ENCODE measurements at places on chromosomes 6 and 20.

DNA sequence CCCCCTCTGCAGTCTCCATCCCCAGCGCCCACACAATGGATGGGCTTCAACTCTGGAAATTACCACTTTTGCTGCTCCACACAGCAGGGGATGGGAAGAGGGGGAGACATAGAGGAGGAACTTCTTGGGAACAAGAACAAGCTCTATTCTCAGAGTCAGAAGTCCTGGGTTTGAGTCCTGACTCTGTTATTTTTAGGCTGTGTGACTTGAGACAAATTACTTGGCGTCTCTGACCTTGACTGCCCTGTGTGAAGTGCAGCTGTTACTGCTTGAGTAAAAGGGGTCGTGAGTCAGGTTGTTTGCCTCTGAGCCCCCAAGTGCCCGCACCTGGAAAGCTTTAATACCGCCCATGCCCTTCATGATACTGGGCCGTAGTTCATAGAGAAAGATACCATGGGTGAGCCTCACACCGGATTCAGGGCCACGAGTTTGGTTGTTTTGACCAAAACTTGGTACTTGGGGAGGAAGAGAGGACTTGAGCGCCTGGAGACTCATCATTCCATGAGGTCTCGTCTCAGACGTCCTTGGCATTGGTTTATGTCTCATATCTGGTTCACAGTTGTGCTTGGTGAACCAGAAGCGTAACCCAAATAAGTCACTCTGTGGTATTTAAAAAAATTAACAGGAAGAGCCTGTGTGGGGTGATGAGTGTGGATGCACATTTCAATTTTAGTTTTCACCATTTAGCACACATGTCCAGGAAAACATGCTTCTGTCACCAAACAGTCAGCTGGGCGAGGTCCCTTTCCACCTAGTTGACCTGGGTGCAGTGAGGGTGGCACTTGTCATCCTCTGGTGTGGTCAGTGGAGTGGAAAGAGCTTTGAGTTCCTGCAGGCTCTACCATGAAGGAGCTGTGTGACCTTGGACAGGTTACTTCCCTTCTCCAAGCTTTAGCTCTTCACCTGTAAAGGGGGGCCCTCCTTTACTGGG, 75.6 kb downstream of the CDC5L start:
- no peak for DNase-seq

GRCh38 chr6:107707346-107708275, 116.5 kb downstream of the SCML4 start:
- no peak for DNase-seq

DNA sequence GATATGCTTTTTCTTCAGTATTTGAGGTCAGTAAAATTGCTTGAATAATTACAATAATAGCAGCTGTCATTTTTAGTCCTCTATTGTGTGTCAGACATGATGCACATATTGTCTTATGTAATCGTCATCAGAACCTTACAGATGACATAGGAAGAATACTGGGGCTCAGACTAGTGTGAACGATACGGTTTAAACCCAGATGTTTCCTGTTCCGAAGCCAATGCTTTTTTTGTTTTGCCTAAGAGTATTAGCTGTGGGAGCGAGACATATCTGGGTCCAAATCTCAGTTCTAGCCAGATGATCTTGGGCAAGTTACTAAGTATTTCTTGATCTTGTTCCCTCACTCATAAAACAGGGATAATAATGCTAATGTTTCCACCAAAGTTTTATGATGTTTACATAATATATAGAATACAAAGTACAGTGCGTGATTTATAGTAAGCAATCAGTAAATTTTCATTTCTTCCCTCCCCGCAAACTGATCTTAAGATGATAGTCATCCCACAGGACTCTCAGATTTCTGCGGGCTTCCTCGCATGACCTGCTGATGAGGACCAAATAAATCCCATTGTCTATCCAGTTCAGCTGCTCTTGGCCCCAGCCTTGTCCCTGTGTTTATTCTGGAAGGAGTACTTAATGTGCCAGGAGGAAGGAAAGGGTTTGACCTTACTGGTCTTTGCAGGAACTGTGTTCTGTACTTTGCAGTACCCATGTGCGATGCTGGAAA, 98.2 kb downstream of the CAP2 start:
- DNase-seq: no peak

GRCh38 chr6:140256248-140256647, 881.8 kb upstream of the CITED2 start:
- no peak for DNase-seq

- no peak for DNase-seq
These were observed 379.9 kb downstream of the SAMD5 start for GRCh38 chr6:147888374-147888773.

DNA sequence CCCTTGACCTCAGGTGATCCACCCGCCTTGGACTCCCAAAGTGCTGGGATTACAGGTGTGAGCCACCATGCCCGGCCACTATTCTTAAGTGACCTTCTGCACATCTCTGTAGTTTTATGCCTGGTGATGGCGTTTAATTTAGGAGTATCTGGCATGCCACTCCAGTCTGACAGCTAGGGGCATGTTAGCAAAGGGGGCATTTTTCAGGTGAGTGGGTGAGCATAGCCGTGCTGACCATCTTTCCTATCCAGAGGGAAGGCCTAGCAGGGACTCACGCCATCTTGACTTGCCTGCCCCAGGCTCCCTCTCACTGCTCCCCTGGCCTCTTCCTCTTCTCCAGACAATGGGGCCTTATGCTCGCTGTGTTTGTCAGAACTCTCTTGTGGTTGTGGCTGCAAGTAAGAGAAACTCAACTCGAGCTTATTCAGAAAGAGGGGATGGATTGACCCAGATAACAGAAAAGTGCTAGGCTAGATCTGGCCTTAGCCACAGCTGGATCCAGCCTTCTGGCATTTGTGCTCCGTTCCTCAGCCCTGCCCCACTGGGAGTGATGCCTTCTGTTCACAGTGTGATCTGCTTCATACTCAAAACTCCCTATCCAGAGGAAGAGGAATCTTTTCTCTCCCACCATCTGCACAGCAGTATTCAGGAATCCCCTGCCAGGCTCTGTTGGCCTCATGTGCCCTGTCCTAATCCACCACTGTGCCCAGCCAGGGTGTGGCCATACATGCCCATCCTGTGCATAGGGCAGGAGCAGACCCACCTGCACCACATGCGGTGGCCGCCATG, 174.5 kb upstream of the AKAP12 start:
- DNase-seq: no peak

DNA sequence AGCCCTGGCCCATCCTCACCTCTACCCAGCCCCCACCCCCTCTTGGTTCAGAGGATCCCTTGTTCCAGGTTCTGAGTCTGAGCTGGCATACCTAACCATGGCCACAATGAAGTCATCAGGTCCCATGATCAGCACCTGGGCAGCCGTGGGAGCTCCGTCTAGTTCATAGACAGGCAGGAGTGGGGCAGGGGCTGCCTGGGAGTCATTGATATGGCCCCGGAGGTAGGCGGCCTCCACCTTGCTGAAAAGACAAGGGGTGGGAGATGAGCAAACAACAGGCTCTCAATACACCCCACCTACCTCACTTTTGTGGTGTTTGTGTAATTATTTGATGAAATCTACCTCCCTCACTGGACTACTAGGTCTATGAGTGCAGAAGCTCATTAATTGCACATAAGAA, 20.4 kb downstream of the GGT7 start:
- no peak for DNase-seq

All from inflammatory macrophage (primary cell).